ENCODE measurements at places on chromosomes 12 and 14.

DNA sequence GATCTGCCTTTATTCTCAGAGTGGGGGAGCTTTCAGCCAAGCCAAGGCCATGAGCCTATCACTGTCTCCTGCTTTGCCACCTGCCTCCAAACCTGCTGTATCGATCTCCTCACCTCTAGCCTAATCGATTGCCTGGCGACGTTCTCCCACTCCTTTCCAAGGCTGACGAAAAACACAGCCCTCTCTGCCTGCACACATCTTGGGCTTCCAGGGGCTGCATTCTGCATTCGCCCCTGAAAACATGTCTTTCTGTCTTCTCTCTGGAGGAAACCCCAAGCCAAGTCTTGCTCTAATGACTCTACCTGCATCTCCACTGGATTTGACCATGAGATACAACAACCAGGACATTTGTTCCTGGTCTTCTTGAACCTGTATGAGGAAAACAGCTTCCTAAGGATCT, 540.7 kb downstream of the BCL11B start:
- DNase-seq = no peak

- no peak for DNase-seq
Measured at GRCh38 chr12:53577941-53578352, 48.2 kb downstream of the ATF7 start.

DNA sequence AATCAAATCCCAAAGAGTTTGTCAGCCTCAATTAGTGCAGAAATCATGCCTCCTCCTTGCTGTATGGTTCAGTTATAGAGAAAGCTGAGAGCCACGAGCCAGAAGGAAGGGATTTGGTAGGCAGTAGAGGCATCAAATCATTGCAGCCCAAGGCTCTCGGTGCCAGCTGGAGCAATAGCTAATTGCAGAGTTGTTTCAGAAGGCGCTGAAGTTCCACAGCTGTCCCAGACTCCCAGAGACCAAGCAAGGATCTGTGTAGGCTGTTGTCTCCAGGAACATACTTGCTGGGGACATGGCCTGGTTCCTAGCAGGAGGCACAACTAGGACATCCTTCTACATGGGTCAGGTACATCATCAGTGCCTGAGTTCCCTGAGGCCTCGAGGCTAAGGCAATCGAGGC, 80.4 kb upstream of the WSCD2 start:
- DNase-seq = no peak

- no peak for DNase-seq
Measured at GRCh38 chr12:15868186-15868585, 14.0 kb upstream of the STRAP start.

DNA sequence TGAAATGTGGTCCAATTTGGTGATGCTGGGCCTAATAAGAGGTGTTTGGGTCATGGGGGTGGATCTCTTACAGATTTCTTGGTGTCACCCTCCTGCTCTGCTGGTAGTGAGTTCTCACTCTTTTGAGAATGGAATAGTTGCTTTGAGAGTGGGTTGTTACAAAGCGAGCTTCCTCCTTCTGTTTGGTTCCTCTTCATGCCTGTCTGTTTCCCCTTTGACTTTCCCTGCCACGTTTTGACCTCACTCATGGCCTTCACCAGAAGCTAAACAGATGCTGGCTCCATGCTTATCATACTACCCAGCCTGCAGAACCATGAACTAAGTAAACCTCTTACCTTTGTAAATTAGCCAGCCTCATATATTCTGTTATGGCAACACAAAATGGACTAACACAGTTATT, 57.7 kb upstream of the LDHB start:
- DNase-seq = no peak

GRCh38 chr14:104343690-104344640, 205.6 kb downstream of the KIF26A start:
- no peak for DNase-seq

DNA sequence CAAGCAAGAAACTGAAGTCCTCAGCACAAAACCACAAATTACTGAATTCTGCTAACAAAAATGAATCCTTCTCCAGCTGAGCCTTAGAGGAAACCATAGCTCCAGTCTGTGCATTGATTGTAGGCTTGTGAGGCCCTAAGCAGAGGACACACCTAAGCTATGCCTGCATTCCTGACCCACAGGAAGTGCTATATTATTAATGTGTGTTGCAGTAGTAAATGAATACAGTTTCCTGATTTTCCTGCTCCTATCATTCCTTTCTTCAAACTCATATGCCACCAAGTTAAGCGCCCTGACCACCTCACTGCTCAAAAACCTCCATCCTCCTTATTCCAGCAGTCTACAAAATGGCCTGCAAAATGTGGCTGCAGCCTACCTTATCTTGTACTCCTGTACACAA, 151.9 kb upstream of the ABCD2 start:
- DNase-seq = no peak

DNA sequence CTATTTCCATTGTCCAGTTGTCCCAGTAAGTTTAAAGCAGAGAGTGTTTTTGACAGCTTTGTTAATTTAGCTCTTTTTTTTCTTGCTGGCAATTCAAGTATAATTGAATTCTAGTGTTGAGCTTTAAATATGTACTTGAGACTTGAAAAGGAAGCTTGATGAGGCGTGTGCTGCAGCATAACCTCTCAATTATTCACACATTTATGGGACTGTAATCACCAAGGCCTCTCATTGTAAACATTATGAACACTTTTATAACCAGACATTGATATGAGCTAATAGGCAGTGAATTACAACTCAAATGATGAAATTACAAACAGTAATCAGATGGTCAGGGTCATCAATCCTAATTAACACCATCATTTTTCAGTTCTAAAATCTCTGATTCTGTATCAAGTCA, 378.0 kb upstream of the DDHD1 start:
- DNase-seq = no peak

DNA sequence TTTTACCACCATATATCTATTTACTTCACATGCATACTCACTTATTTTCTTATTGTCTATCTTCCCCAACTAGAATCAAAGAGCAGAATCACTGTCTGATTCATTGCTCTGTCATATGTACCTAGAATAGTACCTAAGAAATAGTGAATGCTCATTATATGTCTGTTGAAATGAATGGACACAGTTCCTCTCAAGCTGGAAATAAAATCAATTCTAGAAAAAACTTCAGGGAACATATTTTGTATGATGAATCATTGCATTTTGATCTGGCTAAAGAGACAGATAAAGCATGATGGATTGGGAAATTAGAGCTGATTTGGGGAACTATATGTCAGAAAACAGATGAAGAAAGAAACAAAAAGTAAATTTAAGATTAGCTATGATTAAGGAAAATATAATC, 623.3 kb downstream of the C12orf50 start:
- DNase-seq = no peak

DNA sequence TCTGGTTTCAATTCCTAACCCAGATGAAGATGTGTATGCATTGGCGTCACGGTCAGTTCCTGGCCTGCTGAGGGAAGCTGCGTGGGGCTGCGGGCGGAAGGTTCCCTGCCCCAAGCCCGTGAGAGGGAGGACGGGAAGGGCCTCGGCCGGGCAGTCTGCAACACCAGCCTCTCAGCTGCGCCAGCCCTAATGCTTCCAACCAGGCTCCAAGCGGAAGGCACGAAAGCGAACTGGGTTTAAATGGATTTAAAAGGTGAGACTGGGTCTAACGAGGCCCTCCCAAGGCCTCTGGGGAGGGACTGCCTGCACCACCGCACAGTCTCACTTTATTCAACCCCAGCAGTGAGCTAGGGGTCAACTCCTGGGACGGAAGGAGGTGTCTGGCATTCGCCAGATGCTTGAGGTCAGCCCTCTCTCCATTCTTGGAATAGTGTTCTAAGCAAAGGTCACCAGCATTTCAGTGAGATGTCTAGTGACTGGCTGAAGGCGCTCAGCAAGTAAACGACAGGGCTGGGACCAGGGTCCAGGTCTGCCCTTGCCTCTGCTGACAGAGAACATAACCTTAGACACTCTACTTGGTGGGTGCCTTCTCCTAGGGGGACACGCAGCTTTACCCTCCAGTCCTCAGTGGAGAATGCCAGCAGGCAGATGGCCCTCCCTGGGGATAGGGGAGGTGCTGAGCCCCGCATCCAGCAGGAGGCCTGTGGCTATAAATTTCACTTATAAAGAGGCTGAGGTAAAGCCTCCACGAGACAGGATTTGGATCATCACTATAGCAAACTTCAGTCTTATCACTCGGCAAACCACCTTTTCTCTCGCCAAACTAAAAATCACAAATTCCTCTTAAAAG, 92.2 kb downstream of the PIWIL1 start:
- no peak for DNase-seq

GRCh38 chr14:105272623-105273022, 24.3 kb downstream of the BTBD6 start:
- no peak for DNase-seq
